Fibroblast of upper back skin (primary cell): ENCODE measurements at places on chromosomes 3 and 15.

GRCh38 chr3:112403103-112403502 lies 70.1 kb downstream of the CD200 start:
- DNase-seq: no peak

DNA sequence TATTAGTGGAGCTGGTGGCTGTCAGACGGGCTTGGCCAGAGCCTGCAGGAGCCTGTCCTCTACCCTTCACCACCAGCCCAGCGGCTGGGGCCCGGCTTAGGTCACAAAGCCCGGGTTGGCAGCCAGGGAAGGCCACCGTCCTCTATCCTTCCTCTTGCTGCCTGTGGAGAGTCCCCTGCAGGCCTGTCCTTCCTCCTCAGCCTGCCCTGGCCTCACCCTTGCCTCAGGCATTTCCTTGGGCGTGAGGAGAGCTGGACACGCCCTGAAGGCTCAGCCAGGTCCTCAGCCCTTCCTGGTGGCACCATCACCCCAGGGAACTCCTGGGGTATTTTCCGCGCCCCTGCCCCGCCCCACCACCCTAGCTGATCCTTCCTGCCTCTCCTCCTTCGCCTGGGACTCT lies 7.7 kb downstream of the CHAC1 start:
- DNase-seq: no peak

GRCh38 chr3:99484871-99485270 lies 153.5 kb upstream of the COL8A1 start:
- peak; percentile 91 for DNase-seq

- no peak for DNase-seq
Observed at GRCh38 chr15:73369154-73369694, 466 bp upstream of the HCN4 start.

- DNase-seq: peak; percentile 85
Observed at GRCh38 chr3:98846101-98846500, 55.4 kb downstream of the DCBLD2 start.

- peak; percentile 14 for DNase-seq
Observed at GRCh38 chr15:48147358-48147757, 26.6 kb downstream of the SLC24A5 start.

DNA sequence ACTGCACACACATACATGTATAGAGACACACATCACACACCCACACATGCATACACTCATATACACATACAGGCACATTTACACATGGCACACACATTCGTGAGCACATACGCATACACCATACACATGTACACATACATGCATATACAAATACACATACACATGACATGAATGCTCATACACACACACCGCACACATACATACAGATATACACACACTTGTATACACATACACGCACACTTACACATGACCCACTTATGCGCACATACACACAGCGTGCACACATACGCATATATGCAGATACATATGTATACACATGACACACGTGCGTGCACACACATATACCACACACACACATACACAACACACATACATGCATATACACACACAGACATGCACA lies 162.7 kb downstream of the LRRK1 start:
- DNase-seq: no peak

DNA sequence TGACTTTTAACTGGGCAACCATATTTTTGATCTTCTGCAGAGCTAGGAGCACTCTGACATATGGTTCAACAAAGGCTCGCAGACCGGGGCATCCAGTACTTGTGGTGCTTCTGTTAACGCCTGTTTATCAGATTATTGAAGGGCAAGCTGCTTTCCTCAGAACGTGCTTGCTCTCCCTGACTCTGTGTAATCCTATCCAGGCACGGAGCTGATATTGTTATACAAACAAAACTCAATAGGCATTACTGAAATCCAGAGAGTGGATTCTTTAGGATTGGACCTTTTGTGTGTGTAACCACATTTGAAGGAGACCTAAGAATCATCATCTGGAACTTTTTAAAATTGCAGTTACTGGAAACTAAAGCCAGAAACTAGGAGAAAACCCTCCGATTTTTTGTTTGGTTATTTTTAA lies 246.5 kb downstream of the PTPRG start:
- peak; percentile 66 for DNase-seq

GRCh38 chr3:73041537-73041936 lies 19.9 kb upstream of the EBLN2 start:
- DNase-seq: peak; percentile 18

GRCh38 chr3:110618512-110619226 lies 452.9 kb upstream of the NECTIN3 start:
- DNase-seq: no peak

DNA sequence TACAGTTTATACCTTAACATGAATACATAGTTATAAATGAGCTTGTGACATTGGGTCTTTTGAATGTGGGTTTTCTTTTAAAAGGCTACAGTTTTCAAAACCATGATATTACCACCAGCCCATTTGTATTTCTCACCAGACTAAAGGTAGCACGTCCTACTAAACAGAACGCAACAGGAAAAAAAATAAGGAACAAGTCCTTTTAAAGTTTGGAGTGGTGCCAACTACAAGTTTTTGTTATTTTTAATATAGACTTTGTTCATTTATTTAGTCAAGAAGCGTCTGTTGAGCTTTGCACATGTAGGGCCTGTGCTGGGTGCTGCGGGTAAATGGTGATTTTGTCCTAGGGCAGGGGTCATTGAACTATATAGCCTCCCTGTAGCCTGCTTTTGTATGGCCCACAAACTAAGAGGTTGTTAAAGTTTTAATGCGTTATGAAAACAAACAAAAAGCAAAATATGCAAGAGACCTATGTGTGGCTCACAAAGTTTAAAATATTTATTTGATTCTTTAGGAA lies 164.4 kb downstream of the GHSR start:
- DNase-seq: no peak

- DNase-seq: no peak
Observed at GRCh38 chr3:43062040-43062563, 43.8 kb downstream of the POMGNT2 start.

GRCh38 chr3:73592154-73593144 lies 32.3 kb downstream of the PDZRN3 start:
- no peak for DNase-seq

- DNase-seq: no peak
Observed at GRCh38 chr15:98778960-98779359, 130.6 kb downstream of the IGF1R start.

GRCh38 chr3:112813723-112814171 lies 32.9 kb downstream of the CD200R1L start:
- DNase-seq: peak; percentile 78

GRCh38 chr3:149936812-149937230 lies 33.9 kb downstream of the PFN2 start:
- peak; percentile 66 for DNase-seq

DNA sequence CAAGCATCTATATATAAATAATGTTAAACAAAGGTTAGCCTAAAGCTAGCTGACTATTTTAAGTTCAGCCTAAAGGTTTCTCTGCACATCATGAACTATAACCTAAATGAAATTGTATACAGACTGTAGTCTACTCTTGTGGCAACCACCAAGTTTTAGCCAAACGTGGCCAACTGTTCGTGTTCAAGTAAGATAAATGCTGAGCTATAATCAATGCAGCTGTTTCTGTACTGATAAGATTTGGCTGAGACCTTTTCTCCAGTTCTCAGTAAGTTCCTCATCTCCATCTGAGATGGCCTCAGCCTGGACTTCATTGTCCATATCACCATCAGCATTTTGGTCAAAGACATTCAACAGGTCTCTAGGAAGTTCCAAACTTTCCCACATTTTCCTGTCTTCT lies 43.7 kb upstream of the IGSF10 start:
- no peak for DNase-seq

DNA sequence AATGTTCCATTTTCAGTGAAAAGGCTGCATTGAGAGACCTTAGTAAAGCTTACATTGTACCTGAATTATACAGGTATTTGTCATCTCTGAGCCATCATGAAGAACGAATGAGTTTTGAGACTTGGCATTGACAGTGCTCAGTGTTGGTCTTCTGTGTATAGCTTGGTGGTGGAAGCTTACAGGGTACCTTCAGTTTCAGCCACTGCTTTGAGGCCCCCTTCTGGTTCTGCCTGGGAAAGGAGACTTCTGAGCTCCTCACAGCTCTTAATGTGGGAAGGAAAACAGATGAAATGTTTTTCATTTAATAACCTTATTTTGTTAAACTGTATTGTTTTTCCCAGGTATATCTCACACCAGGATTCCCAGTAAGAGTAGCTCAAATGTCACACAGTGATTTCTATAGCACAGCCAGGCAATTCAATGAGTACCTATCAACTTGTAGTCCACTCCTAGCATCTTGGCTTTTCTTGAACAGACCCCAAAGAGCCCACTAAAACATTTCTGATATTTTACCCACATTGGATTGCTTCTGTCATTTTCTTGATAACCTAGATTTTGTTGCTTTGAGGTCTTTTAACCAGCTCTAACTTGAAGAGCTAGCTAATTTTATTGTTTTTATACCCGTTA lies 5.6 kb downstream of the SERPINI1 start:
- DNase-seq: peak; percentile 33

GRCh38 chr3:153628591-153628990 lies 466.6 kb downstream of the RAP2B start:
- no peak for DNase-seq

DNA sequence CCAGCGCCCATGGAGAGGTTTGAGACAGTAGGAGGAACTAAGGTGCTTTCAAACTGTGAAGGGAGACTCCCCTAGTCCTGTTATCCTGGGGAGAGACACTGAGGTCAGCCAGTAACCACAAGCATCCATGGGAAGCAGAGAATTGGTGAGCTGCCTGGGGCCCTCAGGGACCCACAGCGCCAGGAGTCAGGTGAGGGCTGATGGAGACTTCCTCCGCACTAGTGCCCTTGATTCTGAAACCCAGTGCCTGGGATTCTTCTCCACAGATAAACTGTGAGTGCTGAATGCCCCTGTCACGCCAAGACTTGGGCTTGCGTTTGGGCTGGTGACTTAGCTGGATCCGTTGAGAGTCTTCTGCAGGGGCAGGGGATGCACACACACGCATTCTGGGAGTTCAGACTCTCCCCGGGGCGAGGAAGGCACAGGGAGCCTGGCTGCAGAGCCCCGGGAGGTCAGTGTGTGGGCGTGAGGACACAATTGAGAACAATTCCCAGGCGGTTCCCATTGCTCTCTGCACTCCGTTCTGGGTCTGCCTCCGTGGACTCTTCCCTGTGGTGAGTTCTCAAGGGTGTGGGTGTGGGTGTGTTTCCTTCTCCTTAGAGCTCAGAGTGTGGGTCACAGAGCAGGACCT lies 37.9 kb upstream of the SLCO2A1 start:
- no peak for DNase-seq

DNA sequence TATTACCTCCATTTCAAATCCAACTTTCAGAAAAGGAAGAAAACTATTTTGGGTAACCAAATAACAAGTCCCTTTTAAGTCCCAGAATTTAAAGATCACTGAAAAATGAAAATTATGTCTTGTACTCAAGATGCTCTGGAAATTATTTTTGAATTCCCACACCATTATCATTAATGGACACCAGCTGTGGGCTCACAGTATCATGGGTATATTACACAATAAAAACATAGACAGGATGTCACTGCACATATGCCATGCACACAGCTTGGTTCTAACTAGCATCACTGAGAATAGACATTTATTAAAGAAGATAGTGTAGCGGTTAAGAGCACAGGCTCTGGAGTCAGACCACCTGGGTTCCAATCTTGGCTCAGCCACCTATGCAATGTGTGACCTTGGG lies 130.4 kb downstream of the FRMD5 start:
- no peak for DNase-seq

DNA sequence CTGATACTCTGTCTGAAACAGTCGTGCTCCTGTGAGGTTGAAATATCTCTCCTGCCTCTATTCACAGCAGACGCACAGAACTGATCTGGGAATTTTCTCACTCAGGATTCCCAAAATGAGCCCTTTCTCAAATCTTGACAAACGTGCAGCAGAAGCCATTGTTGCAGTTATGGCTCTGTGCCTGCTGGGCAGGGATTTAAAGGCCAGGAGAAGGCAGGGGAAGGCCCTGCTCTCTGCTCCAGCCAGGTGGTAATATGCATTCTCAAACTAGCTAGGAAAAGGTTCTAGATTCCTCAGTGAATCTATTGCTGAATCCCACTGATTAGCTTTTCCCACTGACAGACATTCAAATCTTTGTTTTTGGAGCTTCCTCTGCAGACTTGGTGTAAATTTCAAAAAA lies 2.2 kb downstream of the MINAR1 start:
- no peak for DNase-seq

DNA sequence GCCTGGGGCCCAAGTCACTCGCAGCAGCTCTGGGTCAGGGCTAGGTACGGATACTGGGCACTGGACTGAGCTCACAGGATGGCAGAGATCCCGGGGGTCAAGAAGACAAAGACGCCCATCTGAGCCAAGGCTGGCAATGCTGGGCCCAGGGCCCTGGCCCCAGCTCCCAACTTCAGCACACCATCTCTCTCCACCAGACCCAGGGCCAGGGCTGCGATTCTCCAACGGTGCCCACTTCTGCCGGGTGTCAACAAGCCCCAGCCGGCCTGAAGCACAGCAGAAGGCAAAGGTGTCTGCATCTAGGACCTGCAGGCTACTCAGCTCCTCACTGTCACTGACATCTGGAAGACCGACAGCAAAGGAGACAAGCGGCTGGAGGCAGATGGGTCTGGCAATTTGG lies 8.6 kb downstream of the WDR73 start:
- no peak for DNase-seq

- no peak for DNase-seq
Observed at GRCh38 chr15:63983061-63983711, 63.1 kb downstream of the DAPK2 start.

- DNase-seq: no peak
Observed at GRCh38 chr3:16982460-16982859, 97.7 kb downstream of the PLCL2 start.

DNA sequence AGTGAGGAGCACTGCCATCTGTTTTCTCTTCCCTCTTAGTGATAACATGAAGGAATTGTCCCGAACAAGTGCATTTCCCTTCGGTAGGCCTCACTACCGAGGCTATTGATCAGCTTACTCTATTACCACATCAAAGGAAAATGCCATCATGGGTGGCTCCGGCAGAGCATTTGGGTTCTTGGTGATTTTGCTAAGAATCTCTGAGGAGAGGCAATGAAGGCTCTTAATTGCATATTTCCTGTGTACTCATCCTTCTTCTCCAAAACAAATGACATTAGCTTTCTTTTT lies 35.3 kb downstream of the CHRD start:
- DNase-seq: no peak

- DNase-seq: no peak
Observed at GRCh38 chr3:71488391-71488809, 95.1 kb downstream of the FOXP1 start.
